ENCODE measurements at places on chromosomes 7 and 10. TPM values are rescaled to one million over a fixed set of nuclear protein-coding genes. Genes with fewer than 3 reads are reported as not detected.

Gene ARPC1B
- total RNA-seq = 267 TPM

Gene GATA3
- total RNA-seq = 32.9 TPM

Gene PILRA
- total RNA-seq = 0.30 TPM

Gene CYP26C1
- 0.06 TPM for total RNA-seq

Gene CFAP46
- total RNA-seq = 0.19 TPM

Gene STEAP4
- not detected for total RNA-seq

Gene ANKRD22
- 0.15 TPM for total RNA-seq

Gene HYAL4
- total RNA-seq = not detected

Gene FAM24B
- total RNA-seq = 9.6 TPM

Data from activated CD8-positive, alpha-beta memory T cell treated with anti-CD3 and anti-CD28 coated beads for 36 hours (primary cell).